ENCODE measurements at places on chromosomes 1 and 21.

- no peak for DNase-seq
Observed at GRCh38 chr1:109225308-109225707, 11.6 kb downstream of the SARS1 start.

DNA sequence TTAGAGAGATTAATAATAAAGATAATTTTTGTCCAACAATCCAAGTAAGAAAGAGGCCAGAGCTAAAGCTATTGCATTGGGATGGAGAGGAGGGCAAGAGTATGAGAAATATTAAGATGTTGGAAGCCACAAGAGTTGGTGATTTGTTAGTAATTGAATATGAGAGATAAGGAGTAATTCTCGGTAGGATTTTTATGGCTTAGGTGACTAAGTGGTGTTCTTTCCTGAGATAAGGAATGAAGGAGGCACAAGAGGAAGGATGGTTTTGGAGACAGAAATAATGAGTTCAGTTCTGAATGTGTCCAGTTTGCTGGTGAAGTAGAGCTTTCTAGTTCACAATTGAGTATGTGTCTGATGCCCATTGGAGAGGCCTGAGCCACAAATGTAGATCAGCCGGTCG is 9.4 kb downstream of the TRMT13 start:
- no peak for DNase-seq

GRCh38 chr1:197567442-197567841 is 207.8 kb downstream of the DENND1B start:
- DNase-seq, result peak; percentile 8

DNA sequence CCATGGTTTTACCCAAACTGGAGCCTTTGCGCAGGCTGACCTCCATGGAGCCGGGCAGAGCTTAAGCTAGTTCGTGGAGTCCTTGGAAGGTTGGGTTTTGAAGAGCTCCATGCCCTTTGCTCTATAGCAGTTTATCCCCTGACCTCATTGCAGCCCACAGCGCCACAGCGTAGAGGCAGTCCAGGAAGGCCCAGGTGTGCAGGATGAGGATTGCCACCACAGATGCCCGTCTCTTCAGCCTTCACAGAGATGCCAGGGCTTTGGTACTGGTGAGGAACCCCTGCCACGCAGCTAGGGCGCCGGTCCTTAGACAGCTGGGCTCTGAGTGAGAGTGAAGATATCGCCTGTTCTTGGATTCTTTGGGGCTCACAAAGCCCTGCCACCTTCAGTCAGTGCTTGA is 138.6 kb downstream of the PEX14 start:
- DNase-seq, result no peak

- DNase-seq, result peak; percentile 54
Observed at GRCh38 chr1:55981010-55981650, 598.2 kb downstream of the PLPP3 start.

All from cardiac fibroblast (primary cell).